ENCODE measurements at places on chromosomes 6 and 20. TPM values are rescaled to one million over a fixed set of nuclear protein-coding genes. Genes with fewer than 3 reads are reported as not detected.

IL17A gene
- not detected for total RNA-seq

LTB gene
- not detected for total RNA-seq

FUCA2 gene
- total RNA-seq: 68.2 TPM

- no peak for DNase-seq
Measured at GRCh38 chr6:52201046-52201445, 14.9 kb downstream of the IL17A start.

- no peak for DNase-seq
Measured at GRCh38 chr20:61524951-61525666, 273.0 kb downstream of the CDH4 start.

GRCh38 chr6:3803627-3804468 is 45.3 kb upstream of the FAM50B start:
- peak; percentile 70 for DNase-seq

DNA sequence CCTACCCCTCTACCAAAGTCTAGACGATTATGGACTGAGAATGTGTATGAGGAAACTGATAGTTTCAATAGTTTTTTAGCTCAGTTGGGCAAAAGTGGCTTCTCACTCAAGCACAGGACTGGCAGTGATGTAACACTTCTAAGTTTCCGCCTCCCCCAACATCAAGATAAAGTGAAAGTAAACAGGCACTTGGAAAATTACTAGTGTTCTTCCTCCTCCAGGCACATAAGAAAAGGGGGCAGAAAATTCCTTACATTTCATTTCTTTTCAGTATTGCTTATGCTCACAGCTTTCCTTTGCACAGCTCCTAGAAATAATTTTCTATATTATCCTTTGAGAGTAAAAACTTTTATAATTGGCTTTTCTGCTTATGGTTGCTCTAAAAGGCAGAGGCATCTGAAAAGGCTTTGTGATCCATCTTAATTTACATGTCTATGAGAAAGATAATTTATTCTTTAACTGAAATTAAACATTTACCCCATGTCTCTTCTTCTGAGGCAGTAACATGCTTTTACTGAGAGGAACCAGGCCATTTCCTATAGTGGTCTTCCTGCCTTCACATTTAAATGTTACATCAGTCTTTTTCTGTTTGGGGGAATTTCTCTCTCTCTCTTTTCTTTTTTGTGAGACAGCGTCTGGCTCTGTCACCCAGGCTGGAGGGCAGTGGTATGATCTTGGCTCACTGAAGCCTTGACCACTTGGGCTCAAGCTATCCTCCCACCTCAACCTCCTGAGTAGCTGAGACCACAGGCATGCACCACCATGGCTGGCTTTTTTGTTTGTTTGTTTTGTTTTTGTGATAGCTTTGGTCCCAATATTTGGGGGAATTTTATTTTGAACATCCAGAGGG is 65.0 kb upstream of the EEF1A1 start:
- peak; percentile 74 for DNase-seq

All from H4 (cell line).